ENCODE measurements at places on chromosomes 12 and 14.

DNA sequence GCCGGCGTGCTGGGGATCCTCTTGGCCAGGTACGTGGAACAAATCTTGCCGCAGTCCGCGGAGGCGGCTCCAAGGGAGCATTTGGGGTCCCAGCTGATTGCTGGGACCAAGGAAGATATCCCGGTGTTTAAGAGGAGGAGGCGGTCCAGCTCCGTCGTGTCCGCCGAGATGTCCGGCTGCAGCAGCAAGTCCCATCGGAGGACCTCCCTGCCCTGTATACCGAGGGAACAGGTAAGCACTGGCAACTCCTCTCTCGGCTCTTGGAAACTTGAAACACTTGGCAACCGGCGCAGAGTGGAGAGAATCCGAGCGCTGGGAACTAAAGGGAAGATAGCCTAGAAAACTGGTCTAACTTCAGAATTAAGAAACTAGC, 1.7 kb downstream of the PDE3A start:
- no peak for DNase-seq
- H3K4me3 ChIP-seq: peak overlapping the region; percentile 9
- peaks cover 65% of the 10 kb centered on the region for H3K27me3 ChIP-seq
- no peak overlapping the region for H3K27ac ChIP-seq

DNA sequence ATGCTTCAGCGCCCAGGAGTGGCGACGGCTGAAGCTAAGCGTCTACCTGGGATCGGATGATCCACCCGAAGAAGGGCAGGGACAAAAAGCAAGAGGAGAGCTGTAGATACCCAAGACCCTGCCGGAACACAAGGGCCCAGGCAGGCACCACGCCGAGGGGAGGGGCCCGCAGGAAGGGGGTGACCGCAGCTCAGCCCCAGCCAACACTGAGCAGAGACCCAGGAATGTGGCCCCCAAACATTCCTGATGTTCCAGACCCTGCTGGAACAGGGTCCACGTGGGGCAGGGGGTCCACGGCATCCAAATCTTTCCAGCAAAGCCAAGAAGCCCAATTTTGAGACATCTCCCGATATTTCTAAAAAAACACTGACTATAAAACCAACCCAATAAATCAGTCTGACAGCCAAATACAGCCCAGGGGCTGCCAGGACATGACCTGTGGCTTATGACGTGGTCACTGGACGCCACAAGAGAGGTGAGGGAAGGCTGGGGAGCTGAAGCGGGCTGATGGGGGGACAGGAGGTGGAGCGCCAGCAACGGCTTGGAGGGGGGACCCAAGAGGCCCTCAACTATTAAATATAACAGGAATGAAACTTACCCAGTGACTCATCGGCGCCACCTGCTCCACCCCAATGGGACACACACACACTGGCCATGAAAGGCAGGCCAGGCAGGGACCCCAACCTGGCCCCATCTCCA, 58.9 kb downstream of the NCOR2 start:
- no peak overlapping the region for H3K4me3 ChIP-seq
- H3K4me1 ChIP-seq: peaks cover 24% of the 10 kb centered on the region
- DNase-seq: no peak
- H3K27me3 ChIP-seq: no peaks in the 10 kb centered on the region

DNA sequence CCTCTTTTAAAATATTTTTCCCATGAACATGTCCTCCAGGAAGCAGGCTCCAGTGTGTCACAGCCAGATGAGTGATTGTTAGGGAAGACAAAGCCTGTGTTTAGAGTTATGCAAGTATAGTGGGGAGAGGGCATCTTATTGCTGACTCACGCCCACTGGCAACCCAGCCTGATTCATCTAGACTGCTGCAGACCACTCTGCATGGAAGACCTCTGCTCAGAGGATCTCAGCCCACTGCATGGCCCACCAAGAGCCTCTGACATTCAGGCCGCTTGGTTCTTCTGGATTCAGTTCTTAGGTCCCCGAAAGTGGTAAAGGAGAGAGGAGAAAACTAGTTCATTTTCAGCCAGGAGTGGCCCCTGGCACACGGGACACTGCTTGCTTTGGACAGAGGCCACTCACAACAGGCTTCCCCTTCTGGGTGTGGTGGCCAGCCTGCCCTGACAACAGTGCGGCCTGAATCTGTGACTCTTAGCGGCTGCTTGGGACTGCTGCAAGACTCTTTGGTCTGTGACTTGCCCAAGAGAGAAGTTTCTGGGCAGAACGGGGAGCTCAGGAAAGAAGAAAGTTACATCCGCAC, 266.3 kb downstream of the ZFP36L1 start:
- no peaks in the 10 kb centered on the region for H3K27me3 ChIP-seq
- no peak for DNase-seq
- no peak overlapping the region for H3K27ac ChIP-seq
- no peak overlapping the region for H3K4me3 ChIP-seq

GRCh38 chr12:4115570-4115969, 158.0 kb upstream of the CCND2 start:
- H3K27me3 ChIP-seq: peaks cover 17% of the 10 kb centered on the region
- peaks cover 3% of the 10 kb centered on the region for H3K36me3 ChIP-seq
- DNase-seq: no peak
- peak overlapping the region; percentile 90 for H3K4me3 ChIP-seq

GRCh38 chr14:22266683-22267082, 322.3 kb downstream of the DAD1 start:
- H3K27me3 ChIP-seq: no peaks in the 10 kb centered on the region
- peak overlapping the region; percentile 8 for H3K27ac ChIP-seq
- no peaks in the 10 kb centered on the region for H3K36me3 ChIP-seq
- no peaks in the 10 kb centered on the region for H3K4me1 ChIP-seq
- H3K4me3 ChIP-seq: no peak overlapping the region

DNA sequence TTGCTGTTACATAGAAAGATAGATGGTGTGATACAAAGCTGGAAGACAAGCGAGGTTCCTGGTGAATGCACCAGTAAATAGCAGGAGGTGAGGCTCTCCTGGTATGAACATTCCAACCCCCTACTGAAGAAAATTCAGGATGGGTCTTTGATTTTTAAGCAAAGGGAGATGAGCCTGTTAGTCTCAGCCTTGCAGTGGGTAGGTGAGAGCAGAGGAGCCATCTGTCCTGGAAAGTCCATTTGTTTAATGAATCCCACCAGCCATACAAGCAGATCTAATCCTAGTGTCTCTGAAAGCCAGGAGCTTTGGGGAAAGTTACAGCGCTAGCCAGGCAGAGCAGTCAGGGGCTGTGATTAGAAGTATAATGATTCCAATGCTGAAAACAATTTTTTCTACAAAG, 234.8 kb upstream of the FOXN3 start:
- H3K36me3 ChIP-seq: peaks cover 4% of the 10 kb centered on the region
- peaks cover 3% of the 10 kb centered on the region for H3K4me1 ChIP-seq
- H3K4me3 ChIP-seq: peak overlapping the region; percentile 42
- no peaks in the 10 kb centered on the region for H3K27me3 ChIP-seq

- no peaks in the 10 kb centered on the region for H3K36me3 ChIP-seq
- peaks cover 5% of the 10 kb centered on the region for H3K4me1 ChIP-seq
- H3K4me3 ChIP-seq: no peak overlapping the region
Observed at GRCh38 chr14:60171690-60172089, 6.5 kb upstream of the DHRS7 start.

- no peak overlapping the region for H3K4me3 ChIP-seq
- DNase-seq: no peak
- H3K36me3 ChIP-seq: no peaks in the 10 kb centered on the region
- no peak overlapping the region for H3K27ac ChIP-seq
Observed at GRCh38 chr12:123705935-123706334, 6.2 kb upstream of the ATP6V0A2 start.

DNA sequence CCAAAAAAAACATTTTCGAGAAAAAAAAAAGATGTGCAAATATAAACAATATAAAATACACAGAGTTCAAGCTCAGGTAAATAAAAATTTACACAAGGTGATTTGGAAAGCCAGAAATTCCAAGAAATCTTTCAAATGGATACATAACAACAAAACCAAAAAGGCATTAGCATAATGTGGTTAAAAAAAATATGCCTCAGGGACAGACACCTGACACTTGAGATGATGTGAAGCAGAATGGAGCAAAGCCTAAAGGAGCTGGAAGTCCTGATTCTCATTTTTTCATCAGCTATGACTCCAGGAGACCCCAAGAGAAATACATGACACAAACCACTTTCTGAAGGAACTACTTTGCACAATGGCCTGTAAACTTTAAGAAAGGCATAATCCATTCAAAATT, 98.6 kb downstream of the PPP2R5E start:
- no peaks in the 10 kb centered on the region for H3K27me3 ChIP-seq
- H3K36me3 ChIP-seq: peaks cover 3% of the 10 kb centered on the region
- H3K4me3 ChIP-seq: no peak overlapping the region
- peak overlapping the region; percentile 0 for H3K27ac ChIP-seq
- DNase-seq: no peak
- H3K4me1 ChIP-seq: peaks cover 30% of the 10 kb centered on the region

DNA sequence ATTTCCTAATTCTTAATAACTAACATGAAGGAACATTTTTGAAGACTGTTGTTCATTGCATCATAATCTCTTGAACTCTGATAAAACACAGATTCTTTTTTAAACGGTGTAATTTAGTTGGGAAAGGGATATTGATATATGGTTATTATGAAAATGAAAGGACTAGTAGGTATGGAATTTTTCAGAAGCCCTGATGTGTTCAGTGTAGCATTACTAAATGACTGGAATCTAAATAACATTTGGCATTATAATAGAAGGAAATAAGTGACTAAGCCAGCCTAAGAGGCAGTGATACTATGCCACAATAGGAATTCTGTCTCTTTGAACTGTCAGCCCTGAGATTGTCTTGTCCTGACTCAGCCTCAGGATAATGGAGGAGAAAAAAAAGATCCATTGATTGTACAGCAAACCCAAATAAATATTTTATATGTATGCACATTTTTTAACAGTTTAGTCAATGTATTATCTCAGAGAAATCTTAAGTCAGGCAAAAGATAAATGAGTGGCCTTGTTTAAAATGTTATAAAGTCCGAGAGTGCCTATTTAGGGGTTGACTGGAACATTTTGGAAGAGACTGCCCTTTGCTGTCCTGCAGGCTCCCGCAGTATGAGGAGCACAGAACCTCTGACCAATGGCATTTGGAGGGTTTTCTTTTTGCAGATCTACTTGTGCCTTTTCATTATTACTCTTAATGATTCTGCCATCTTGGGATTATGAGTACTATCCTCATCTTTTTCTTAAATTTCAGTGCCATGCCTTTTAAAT, 271.2 kb downstream of the EGLN3 start:
- no peak overlapping the region for H3K4me3 ChIP-seq
- H3K27ac ChIP-seq: no peak overlapping the region
- peaks cover 2% of the 10 kb centered on the region for H3K4me1 ChIP-seq
- DNase-seq: no peak

GRCh38 chr14:89743828-89744227, 210.7 kb downstream of the EFCAB11 start:
- H3K27ac ChIP-seq: no peak overlapping the region
- H3K27me3 ChIP-seq: no peaks in the 10 kb centered on the region
- no peak overlapping the region for H3K4me3 ChIP-seq
- no peaks in the 10 kb centered on the region for H3K36me3 ChIP-seq
- no peak for DNase-seq
- H3K4me1 ChIP-seq: no peaks in the 10 kb centered on the region
